ENCODE measurements at places on chromosomes 7 and 10. TPM values are rescaled to one million over a fixed set of nuclear protein-coding genes. Genes with fewer than 3 reads are reported as not detected.

GRCh38 chr10:73553761-73554160, 37.4 kb downstream of the USP54 start:
- no peaks in the 10 kb centered on the region for H3K36me3 ChIP-seq
- peaks cover 29% of the 10 kb centered on the region for H3K4me1 ChIP-seq
- H3K27ac ChIP-seq = peak overlapping the region; percentile 17
- H3K4me3 ChIP-seq = no peak overlapping the region

- peak within 1 kb of the TSS; percentile 4 for H3K4me3 ChIP-seq
- H3K4me1 ChIP-seq = peaks cover 8% of the 10 kb centered on the region
- H3K27me3 ChIP-seq = no peaks in the 10 kb centered on the region
- H3K36me3 ChIP-seq = no peaks in the 10 kb centered on the region
- DNase-seq = peak; percentile 84
- peak within 1 kb of the TSS; percentile 98 for H3K27ac ChIP-seq
These were observed at the start of gene NIPSNAP2 for GRCh38 chr7:55964261-55965099. Gene NIPSNAP2 (plus strand): TSS chr7:55964585. CDS start chr7:55964610, 25 bp downstream.

GRCh38 chr7:112092709-112093395, 113.3 kb downstream of the DOCK4 start:
- no peak overlapping the region for H3K4me3 ChIP-seq
- no peaks in the 10 kb centered on the region for H3K36me3 ChIP-seq
- H3K27ac ChIP-seq = no peak overlapping the region

DNA sequence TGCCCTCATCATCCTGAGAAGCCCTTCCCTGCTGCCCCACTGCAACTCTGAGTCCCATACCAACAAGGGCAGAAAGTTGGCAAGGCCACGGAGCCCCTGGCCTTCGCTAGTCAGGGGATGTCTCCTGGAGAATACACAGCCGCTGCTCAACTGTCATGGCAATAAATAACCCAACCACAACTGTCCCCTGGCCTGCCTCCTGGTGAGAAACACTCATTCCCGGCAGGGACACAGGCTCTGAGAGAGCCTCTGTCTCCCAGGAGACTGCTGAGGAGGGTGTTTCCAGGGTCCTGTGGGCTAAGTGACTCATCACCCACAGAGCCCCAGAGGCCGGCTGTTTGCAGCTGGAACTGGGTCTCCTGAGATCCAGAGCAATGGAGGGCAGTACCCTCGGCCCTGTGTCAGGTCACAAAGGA, 354.1 kb downstream of the TNS3 start:
- H3K27me3 ChIP-seq = no peaks in the 10 kb centered on the region
- DNase-seq = no peak
- H3K36me3 ChIP-seq = no peaks in the 10 kb centered on the region
- no peak overlapping the region for H3K27ac ChIP-seq

GRCh38 chr10:117410557-117410956, 35.3 kb upstream of the PDZD8 start:
- no peaks in the 10 kb centered on the region for H3K36me3 ChIP-seq
- H3K4me1 ChIP-seq = no peaks in the 10 kb centered on the region

GRCh38 chr10:133169173-133169947, 9.3 kb downstream of the KNDC1 start:
- H3K4me3 ChIP-seq = no peak overlapping the region
- no peaks in the 10 kb centered on the region for H3K27me3 ChIP-seq
- no peak for DNase-seq
- no peaks in the 10 kb centered on the region for H3K36me3 ChIP-seq
- no peak overlapping the region for H3K27ac ChIP-seq

- no peak for DNase-seq
- H3K4me3 ChIP-seq = no peak overlapping the region
- no peaks in the 10 kb centered on the region for H3K36me3 ChIP-seq
- H3K4me1 ChIP-seq = no peaks in the 10 kb centered on the region
- no peak overlapping the region for H3K27ac ChIP-seq
- H3K27me3 ChIP-seq = no peaks in the 10 kb centered on the region
These were observed 625.1 kb upstream of the MKI67 start for GRCh38 chr10:128751284-128751683.

DNA sequence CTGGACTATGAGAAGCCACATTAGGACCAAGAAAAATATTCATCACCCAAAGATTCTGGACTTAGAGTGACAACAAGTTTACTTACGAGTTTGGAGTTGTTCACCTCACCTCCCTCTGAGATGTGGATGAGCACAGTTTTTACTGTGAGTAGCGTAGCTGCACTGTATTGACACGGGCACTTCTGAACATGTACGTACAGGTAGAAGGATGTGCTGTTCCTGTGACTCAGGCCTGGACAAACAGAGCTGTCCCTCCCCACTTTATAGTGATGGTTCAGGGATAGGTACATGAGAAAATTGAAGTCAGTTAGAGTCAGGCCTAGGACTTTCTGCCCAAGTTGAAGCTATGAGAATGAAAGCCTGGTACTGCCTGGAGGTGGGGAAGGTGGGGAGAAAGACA, 80.9 kb upstream of the DYNC1I1 start:
- H3K27me3 ChIP-seq = no peaks in the 10 kb centered on the region
- DNase-seq = no peak
- no peak overlapping the region for H3K27ac ChIP-seq
- H3K36me3 ChIP-seq = no peaks in the 10 kb centered on the region
- H3K4me1 ChIP-seq = no peaks in the 10 kb centered on the region

DNA sequence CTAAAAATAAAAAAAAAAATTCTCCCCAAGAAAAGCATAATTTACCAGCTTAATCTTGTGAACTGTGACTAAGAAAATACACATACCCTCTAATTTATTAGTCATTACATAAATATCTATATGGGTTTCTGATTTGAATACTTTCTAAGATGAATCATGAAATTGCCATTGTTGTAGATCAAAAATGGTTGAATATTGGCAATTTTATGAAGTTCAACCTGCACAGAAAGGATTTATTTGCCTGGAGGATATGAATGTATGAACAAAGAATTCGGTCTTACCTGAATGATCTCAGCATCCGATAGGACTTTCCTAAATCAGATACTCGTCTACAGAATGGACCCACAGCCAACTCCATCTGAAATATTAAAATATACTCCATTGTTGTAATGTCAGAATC, 61.5 kb downstream of the HBP1 start:
- no peak overlapping the region for H3K4me3 ChIP-seq
- peaks cover 3% of the 10 kb centered on the region for H3K36me3 ChIP-seq
- no peak for DNase-seq
- no peaks in the 10 kb centered on the region for H3K4me1 ChIP-seq
- H3K27me3 ChIP-seq = no peaks in the 10 kb centered on the region

The PGAM2 gene
- total RNA-seq = 5.9 TPM

The VSTM2A gene
- total RNA-seq = not detected

Data from thyroid gland (tissue), 4 donors.